ENCODE measurements at places on chromosomes 11 and 22.

- DNase-seq, result no peak
Measured at GRCh38 chr11:66160709-66161108, 90.6 kb downstream of the PACS1 start.

DNA sequence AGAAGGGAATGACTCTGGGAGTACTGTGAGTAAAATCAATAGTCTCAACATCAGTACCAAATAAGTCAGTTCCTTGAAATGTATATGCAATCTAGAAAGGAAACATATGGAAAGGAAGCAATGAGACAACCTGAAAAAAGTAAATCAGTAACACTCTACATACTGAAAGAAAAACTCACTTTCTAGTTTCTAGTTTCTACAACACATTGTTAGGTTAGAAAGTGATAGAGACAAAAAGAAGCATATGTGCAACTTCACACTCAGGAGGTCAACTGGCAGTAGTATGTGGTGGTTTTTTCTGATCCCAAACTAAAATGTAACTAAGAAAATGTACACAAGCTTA, 156.5 kb upstream of the SOX6 start:
- DNase-seq, result no peak

DNA sequence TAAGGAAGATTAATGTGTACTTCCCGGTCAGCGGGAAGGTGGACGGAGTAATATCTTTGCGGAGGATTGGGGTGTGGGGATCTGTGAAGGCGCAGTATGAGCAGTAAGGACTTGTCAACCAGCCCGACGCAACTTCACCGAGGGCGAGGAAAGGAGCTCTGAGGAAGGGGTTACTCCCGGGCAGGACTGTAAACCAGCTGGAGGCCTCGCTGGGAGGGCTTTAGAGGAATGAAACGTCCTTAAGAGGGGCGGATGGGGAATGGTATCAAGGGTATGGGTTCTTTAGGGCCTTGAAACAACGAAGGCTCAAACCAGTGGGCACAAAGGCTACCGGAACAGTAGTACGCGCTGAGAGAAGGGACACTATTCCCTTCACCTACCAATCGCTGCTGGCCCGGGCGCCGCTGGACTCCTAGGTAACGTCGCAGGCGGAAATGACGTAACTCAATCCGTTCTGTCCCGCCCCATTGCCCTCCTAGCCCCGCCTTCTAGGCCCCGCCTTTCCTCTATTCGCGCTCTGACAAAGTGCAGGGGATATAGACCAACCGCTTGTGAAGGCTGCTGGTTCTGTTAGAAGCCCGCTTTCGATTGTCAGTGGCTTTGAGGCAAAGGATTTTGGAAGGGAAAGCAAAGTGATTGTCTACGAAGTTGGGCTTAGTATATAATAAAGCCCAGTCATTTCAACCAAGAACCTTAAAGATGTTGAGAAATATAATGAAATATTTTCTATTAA, at the start of gene C11orf65:
TSS of gene C11orf65 (minus strand) at position 439 of the 733 bp plus-strand sequence. CDS start 5,970 bp downstream, outside the sequence.
- peak; percentile 96 for DNase-seq

- DNase-seq, result no peak
Measured at GRCh38 chr11:8345179-8345578, 81.5 kb upstream of the LMO1 start.

DNA sequence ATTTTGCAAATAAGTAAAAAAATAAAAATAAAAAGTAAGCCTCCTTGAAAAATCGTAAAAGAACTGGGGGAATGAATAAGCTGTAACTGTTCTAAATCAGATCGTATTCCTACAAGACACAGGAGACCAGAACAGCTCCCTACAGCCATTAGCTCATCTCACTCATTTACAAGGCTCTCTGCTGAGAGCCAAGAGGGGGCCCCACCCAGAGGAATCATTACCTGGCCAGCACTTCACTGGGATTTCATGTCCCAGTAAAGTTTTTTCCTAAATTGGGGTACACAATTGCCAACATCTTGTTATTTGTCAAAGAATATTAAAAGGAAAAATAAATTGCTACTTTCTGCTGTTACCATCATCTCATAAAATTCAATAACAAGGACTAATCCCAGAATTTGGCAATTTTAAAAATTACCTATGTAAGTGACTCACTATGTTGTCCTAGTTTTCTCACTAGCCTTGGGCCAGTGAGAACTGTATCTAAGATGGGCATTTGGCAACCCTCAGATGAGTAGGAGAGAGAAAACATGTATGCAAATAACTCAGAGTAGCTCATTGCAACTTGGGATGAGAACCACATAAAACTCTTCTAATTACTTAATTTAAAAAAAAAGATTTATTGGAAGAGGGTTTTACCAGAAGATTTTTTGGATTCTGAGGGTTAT, 18.4 kb upstream of the SMTN start:
- no peak for DNase-seq

DNA sequence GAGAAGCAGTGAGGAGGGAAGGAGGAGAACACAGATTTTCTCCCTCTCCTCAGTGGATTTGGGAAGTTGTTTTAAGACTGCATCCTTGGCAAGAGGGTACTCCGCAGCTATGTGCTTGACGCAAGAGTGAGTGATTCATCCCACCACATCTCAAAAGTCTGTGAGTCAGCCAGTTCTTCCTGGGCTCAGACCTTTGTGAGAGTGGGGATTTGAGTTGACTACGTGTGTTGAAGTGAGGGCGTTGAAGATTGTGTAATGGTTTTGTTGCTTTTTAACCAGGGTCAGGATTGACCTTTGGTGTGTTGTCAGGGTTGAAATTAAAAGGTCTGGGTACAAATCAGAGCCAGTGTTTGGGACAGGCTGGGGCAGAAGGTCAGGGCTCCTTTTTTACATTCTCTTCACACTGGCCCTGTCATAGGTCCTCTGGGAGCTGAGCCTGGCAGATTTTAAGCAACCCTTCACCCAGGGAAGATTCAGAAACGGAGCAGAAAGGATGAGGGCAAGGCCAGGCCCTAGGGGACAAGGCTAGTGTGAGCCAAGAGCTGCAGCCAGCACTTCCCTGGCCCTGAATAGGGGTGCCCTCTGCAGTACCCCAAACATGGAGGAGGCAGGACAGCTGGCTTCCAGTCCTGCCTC, 4.2 kb upstream of the C11orf86 start:
- peak; percentile 99 for DNase-seq

DNA sequence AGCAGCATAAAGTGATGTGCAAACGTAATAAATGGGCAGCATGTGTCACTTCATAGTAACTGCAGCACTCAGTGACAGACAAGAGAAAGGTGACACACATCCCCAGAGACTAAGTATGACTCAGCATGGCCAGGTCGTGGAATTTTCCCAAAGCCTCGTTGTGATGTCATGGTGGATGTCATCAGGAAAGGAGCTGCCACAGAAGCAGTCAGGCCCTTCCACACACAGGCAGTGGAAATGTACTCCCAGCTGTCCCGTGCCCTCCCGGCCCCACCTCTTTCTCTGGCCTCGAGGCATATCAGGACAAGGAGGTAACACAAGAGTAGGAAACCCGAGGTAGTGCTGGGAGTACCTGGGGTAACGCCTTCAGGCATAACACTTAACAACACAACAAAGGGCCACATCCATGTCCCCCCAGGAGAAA, 8.1 kb downstream of the PC start:
- DNase-seq, result peak; percentile 85

DNA sequence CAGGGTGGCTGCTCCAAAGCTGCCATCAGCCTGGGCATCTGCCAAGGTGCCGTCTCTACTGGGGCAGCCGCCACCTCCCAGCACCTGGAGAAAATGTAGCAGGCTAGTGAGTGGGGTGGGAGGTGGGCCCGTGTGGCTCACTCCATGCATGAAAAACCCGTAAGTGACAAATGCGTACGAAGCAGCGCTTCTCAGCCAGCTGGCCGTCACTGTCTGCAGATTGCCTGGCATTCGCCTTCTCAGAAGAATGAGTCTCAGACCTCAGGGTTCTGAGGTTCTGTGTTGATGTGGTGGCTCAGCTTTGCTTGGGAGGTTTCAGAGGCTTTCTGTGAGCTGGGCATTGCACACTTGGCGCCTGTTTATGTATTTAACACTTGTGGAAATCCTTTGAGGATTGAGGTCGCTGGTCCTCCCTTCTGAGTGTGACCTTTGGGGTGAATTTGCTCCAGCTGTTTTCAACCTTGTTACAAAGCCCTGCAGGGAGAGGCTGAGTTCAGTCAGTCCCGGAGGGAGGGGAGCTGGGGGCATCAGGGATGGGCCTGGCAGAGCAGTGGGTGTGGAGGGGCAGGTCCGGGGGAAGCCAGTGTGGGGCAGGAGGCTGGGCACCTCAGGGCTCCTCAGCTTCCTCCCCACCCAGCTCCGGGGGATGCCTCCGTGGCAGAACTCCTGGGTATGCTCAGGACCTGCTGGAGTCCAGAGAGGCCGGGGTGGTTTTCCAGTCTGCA, 977.0 kb downstream of the TBC1D22A start:
- DNase-seq, result no peak

- DNase-seq, result no peak
Measured at GRCh38 chr11:101215069-101215468, 85.5 kb upstream of the PGR start.

GRCh38 chr11:69950621-69951020, 127.5 kb upstream of the ANO1 start:
- no peak for DNase-seq

GRCh38 chr11:108221371-108221770, 1.1 kb downstream of the NPAT start:
- peak; percentile 21 for DNase-seq

DNA sequence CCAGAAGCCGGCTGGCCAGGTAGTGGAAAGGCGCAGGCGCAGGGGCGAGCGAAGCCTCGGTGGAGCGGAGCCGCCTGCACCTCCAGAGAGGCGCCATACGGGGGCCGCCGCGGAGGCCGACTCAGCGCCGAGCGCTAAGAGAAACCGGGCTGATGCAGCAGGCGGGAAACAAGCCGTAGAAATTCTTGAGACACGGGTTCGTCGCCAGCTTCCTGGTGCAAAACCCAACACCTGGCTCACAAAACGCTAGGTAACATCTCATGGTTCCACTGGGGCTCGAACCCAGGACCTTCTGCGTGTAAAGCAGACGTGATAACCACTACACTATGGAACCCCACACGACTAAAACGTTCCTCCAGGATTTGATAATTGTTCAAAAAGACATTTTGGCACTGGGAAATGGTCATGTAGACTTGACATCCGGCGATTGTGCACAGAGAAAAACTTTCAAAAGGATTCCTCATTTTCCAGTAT, 39.1 kb downstream of the OR4D9 start:
- DNase-seq, result peak; percentile 95

DNA sequence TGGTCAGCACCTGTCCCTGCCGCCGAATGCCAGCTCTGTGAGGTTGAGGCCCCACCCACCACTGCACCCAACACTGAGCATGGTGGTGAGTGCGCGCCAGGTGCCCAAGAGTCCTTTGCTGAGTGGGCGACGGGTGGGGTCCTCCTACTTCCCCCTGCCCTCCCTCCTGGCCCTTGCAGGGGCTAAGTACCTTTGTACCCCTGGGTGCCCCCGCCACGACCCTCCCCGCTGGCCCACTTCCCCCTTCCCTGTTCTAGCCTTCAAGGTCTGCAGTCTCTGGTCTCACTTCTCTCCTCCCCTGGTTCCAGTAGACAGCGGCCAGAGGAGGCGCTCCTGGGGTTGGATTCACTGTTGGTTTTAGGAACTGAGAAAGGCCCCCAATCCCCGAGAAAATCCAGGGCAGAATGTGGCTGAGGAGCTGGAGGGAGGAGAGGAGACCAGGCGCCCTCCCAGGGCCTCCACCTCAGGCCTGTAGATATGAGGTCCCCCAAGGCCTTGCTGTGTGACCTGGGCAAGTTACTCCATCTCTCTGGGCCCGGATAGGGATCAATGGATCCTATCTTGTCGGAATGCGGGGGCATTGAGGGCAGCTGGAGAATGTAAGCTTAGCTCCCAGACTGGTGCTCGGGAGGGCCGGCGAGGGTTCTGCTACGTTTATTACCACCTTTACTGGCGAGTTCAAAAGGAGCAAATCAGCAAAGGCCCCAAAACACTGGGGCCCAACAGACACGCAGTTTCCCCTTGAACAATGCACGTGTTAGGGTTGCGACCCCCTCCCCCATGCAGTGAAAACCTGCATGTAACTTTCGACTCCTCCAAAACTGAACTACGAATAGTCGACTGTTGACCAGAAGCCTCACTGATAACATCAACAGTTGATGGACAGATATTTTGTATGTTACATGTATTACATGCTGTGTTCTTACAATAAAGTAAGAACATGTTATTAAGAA, 31.9 kb upstream of the SMIM38 start:
- DNase-seq, result no peak

GRCh38 chr11:57601297-57601696, 3.8 kb downstream of the SERPING1 start:
- DNase-seq, result no peak

- DNase-seq, result peak; percentile 77
Measured at GRCh38 chr11:33135216-33135615, 26.1 kb downstream of the CSTF3 start.

GRCh38 chr22:21849489-21849888, 18.0 kb downstream of the MAPK1 start:
- DNase-seq, result peak; percentile 40

DNA sequence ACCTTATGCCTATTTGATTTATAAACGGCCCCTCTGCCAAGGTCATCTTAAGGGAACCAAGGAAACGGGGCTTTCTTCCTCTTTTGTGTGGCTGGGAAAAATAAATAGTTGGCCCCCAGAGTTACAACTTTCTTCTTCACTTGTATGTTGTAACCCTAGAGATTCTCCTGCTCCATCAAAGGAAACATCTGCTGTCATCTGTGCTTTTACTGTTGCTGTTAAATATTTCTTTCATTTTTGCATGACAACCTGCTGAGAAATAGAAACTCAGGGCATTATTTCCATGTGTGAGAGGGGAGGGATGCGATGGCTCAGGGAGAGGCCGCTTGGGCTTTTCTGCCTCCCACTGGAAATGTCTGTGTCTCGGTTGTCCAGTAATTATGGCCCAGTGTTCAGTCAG, 21.8 kb upstream of the CDC42EP2 start:
- no peak for DNase-seq

DNA sequence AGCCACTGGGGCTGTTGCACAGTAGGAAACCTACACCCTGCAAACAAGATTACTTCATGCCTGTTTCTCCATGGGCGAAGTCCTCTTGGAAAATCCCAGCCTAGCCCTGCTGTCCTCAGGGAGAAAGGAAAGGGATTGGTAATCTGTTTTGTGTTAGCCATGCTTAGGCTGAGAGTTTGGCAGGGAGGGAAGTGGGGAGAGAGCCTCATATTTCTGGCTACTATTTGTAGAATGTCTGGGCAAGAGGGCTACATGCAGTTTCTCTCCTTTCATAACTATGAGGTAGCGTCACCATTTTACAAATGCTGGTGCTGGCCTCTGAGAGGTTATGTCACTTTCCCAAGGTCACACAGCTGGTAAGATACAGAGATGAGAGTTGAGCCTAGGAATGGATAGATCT, 737 bp upstream of the MFRP start:
- DNase-seq, result peak; percentile 73

DNA sequence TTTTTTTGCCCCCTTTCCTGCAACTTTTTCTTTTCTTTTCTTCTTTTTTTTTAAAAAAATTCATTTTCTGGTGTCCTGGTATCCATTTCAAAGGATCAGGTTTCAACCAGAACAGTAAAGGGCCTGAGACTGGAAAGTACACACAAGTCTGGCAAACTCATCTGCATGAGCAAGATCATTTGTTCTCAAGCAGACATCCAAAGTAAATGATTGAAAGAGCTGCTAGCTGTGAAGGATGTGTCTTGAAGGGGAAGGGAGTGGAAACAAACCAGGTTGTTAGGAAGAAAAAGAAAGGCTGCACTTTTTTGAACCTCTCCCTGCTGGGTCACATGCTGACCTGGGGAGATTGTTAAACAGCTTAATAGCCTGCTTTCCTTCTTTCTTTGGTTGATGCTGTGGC, 5.3 kb downstream of the YAP1 start:
- DNase-seq, result peak; percentile 39

GRCh38 chr22:33918676-33919365, 1.5 kb downstream of the LARGE1 start:
- DNase-seq, result no peak

Data from fibroblast of skin of back (primary cell).